Left lung (tissue), 14 donors: ENCODE measurements at places on chromosomes 13 and 19.

- DNase-seq, result no peak
- H3K27me3 ChIP-seq, result no peaks in the 10 kb centered on the region
- H3K4me1 ChIP-seq, result peaks cover 9% of the 10 kb centered on the region
- peak overlapping the region; percentile 70 for H3K27ac ChIP-seq
- no peaks in the 10 kb centered on the region for H3K36me3 ChIP-seq
These were observed 9.7 kb upstream of the ZNF709 start for GRCh38 chr19:12494260-12494860.

DNA sequence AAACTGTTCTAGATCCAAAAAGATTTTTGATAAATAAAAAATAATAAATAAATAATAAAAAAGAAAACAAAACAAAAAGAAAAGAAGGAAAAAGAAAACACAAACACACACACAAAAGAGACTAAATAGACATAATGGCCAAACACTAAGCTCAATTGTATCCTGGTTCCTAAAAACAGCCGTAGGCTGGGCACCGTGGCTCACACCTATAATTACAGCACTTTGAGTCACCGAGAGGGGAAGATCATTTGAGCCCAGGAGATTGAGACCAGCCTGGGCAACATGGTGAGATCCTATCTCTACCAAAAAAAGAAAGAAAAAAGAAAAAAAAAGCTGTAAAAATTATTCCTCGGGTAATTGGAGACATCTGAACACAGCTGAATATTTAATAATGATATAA, 8.9 kb downstream of the ETHE1 start:
- DNase-seq, result no peak
- no peaks in the 10 kb centered on the region for H3K4me1 ChIP-seq
- no peak overlapping the region for H3K4me3 ChIP-seq
- peaks cover 12% of the 10 kb centered on the region for H3K36me3 ChIP-seq
- no peaks in the 10 kb centered on the region for H3K27me3 ChIP-seq

DNA sequence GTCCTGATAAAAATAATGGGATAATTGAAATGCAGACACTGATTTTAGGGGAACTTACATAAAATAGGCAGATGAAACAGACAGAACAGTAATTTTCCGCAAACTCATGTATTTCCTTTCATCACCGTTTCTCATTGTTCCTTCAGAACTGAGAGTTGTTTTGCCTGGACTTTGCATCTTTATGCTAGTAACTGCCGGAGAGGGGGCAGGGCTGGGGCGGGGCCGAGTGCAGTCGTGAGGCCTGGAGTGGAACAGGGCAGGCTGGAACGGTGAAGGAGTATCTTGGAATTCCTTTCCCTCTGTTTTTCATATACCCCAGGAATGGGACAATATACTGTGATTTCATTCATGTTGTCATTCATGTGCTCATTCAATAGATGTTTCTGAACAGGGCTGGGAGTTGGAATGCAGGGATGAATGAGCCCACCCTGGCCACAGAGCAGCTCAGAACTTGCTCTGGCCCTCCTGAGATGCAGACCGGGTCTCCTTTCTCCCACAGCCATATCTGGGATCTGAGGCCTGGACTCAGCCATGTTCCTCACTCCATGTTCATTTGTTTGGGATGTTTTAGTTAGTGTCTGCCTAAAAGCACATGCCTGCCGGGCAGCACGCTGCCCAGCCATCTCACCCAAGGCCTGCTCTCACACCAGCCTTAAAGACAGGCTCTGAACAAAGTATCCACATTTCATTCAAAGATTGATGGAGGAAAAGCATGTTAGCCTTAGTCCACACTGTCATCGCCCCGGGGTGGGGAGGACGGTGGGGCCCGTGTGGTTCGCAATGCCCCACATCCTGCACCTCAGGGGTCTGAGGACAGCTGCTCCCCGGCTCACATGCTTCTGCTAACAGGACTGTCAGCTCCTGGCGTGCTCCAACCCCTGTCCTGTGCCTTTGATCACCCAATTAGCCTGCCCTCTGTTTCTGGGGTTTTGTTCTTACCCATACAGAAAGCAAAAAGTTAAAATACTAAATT, 92.9 kb downstream of the SOX1 start:
- no peak overlapping the region for H3K4me3 ChIP-seq
- H3K4me1 ChIP-seq, result no peaks in the 10 kb centered on the region
- H3K27ac ChIP-seq, result no peak overlapping the region
- no peaks in the 10 kb centered on the region for H3K36me3 ChIP-seq
- DNase-seq, result no peak

- peaks cover 50% of the 10 kb centered on the region for H3K4me1 ChIP-seq
- H3K4me3 ChIP-seq, result peak overlapping the region; percentile 68
- peak; percentile 82 for DNase-seq
- no peaks in the 10 kb centered on the region for H3K27me3 ChIP-seq
These were observed 9.8 kb upstream of the CIRBP start for GRCh38 chr19:1259206-1259875.

DNA sequence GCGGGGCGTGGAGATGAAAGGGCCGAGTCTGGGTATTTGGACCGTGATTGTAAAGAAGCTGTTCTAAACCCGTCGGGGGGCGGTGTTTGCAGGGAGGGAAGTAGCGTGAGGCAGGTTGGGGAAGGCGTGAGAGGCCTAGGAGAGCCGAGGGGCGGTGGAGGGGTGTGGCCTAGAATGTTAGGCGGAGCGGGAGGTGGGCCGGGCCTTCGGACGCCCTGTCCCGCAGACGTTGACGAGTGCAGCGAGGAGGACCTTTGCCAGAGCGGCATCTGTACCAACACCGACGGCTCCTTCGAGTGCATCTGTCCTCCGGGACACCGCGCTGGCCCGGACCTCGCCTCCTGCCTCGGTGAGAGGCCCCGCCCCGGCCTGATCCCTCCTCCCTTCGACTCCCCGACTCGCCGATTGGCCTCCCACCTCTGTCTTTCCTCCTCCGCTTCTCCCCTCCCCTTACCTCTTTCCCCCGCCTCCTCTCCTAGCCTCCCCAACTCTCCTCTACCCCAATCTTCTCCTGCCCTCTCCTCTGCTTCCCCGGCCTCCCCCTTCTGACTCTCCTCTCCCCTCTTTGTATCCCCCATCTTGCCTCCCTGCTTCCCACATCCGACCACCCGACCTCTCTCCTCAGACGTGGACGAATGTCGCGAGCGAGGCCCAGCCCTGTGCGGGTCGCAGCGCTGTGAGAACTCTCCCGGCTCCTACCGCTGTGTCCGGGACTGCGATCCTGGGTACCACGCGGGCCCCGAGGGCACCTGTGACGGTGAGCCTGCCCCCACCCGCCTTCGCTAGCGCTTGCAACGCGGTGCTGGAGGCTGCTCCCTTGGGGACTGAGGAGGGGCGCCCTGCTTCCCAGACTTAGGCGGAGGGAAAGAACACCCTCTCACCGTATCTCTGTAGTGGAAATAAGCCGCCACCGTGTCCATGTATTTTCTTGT, 12.8 kb downstream of the LTBP4 start:
- peak overlapping the region; percentile 35 for H3K4me3 ChIP-seq
- peaks cover 11% of the 10 kb centered on the region for H3K4me1 ChIP-seq
- H3K27me3 ChIP-seq, result peaks cover 64% of the 10 kb centered on the region
- H3K27ac ChIP-seq, result peak overlapping the region; percentile 66
- DNase-seq, result peak; percentile 86
